ENCODE measurements at places on chromosomes 5 and 9.

DNA sequence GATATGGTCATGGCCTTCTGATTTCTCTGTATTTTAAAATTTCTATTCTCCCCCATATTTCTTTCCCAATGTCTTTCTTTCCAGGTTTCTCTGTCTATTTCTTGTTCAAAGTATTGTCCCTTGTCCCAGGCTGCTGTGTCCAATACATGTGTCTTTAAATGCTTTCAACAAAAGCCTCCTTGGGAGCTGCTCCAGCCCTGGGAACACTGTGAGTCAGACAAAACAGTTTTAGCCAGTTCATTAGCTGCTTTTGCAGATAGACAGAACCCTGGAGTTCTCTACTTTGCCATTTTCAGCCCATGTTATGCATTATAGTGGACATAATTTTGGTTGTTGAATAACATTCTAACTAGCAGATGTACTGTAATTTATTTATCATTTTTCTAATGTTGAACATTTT is 20.5 kb upstream of the JAK2 start:
- DNase-seq, result no peak

DNA sequence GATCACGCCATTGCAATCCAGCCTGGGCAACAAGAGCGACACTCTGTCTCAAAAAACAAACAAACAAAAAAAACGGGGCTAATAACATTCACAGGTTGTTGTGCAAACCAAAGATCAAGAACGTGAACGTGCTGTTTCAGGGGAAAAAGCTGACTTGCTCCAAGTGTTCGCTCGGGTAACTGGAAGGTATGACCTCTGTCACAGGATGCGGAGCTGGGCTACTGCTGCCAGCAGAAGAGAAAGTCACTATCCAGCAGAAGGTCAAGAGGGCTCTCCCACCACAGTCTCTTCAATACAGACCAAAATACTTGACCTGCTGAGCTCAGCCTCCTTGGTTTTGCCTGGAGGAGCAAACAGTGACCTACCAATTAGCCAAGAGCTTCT is 59.7 kb downstream of the ABCA1 start:
- no peak for DNase-seq

DNA sequence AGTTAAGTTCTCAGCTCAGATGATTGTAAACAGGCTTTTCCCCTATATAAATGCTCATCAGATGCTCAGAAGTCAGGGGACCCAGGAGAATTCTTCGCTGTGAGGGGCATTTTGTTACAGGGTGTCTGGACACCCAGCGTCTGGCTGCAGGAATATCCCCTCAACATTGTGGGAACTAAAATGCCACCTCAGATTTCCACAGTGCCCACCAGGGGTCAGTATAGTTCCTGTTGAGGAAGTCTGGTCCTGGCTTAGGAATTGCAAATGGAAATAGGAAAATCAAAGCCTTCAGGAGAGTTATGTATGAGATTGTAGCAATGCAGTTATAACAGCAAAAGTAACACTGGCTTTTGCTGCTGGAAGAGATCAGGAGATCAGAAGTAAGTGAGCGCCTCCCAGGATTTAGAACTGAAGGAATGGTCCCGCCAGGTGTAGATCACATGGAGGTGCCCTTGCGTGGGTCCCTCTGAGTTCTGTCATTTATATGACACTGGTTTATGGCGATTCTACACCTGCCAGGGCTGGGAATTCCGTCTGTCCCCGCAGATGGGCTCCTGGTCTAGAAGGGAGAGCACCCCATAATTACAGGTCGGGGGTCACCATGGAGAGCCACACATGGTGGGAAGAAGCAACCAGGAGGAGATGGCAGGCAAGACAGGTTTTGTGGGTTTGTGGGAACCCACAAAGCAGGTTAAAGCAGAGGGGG is 47.1 kb upstream of the CTSL start:
- peak; percentile 72 for DNase-seq

DNA sequence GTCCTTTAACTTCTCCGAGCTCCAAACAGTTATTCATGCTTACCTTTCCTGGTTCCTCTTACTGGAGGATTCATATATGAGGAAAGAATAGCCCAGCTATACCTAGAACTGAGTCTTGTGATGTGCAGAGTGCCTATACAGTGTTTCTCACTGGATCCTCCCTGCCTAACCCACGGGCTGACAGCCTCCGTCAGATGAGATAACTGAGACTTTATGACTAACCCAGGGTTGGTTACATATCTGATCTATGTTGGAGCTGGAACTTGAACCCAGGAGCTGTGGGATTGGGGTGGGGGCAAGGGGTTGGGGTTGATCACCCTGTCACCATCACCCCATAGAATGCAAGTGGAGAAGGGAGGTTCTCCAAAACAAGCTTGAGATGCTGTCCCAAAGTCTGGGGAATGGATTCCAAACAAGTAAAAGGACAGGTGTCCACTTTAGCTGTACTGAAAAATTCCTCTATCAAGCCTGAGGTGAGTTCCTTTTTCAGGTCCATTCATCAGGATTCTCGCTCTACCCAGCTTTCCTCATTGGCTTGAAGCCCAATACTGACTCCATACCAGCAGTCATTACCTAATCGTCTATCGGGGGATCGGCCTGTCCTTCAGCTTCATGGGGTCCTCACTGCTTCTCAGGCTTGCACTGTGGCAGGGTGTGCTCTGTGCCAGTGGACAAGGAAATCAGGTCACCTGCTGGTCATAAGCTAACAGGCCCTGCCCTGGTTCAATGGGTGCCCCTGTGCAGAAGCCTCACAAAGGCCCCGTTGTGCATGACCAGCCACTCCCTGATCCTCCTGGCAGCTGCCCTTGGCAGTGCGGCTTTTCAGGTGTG is 100.6 kb downstream of the ARHGAP26 start:
- no peak for DNase-seq

GRCh38 chr5:72691751-72692150 is 124.7 kb upstream of the TNPO1 start:
- no peak for DNase-seq

DNA sequence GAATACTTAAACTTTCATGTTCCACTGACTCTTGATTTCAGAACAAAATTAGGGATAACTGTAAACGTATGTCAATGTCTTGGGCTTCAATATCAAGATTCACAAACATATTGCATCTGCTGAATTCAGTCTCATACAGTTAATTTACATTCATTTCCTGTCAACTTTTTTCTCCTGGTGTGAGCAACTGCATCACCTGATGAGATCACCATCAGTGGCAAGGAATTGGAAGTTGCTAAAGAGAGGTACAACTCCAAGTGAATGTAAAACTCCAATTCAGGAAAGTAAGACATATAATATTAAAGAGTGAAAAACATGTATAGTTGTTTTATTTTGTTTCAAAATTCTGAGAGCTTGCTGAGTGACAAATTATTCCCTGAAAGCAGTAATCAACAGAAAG is 1336.2 kb upstream of the C9orf72 start:
- DNase-seq, result no peak

GRCh38 chr5:151745071-151745705 is 13.2 kb downstream of the ATOX1 start:
- DNase-seq, result no peak

GRCh38 chr9:4126996-4127395 is 172.9 kb downstream of the GLIS3 start:
- DNase-seq, result no peak

GRCh38 chr5:79886456-79886855 is 104.6 kb downstream of the MTX3 start:
- DNase-seq, result no peak

GRCh38 chr5:171313481-171314206 is 4.6 kb downstream of the TLX3 start:
- no peak for DNase-seq

DNA sequence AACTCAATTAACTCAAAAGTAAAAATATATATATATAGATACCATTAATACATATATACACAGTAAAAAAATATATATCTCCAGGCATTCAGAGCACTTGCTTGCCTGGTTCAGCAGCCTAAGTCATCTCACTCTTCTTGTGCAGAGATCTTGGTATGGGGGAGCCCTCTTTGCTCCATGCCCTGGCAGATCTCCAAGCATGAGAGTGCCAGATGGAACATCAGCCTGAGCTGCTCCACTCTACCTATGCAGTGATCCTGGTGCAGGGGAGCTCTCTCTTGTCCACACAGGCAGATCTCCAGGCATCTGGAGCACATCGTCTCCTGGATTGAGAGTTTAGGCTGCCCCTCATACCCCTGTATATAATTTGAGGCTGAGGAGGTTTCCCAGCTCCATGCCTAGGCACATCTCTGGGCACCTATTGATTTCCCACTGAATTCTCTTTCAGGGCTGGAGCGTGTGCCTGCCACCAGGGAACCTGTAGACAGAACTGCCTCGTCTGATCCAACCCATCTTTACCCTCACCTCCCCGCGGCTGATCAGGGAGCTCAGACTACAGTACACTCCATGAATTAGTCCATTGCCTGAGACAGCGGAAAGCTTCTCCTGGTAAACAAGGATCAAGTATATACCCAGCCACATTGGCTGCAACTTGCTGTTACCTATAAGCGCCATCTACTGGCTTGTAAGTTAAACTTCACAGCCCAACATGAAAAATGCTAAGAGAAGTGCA is 342.4 kb upstream of the GRIA1 start:
- no peak for DNase-seq

DNA sequence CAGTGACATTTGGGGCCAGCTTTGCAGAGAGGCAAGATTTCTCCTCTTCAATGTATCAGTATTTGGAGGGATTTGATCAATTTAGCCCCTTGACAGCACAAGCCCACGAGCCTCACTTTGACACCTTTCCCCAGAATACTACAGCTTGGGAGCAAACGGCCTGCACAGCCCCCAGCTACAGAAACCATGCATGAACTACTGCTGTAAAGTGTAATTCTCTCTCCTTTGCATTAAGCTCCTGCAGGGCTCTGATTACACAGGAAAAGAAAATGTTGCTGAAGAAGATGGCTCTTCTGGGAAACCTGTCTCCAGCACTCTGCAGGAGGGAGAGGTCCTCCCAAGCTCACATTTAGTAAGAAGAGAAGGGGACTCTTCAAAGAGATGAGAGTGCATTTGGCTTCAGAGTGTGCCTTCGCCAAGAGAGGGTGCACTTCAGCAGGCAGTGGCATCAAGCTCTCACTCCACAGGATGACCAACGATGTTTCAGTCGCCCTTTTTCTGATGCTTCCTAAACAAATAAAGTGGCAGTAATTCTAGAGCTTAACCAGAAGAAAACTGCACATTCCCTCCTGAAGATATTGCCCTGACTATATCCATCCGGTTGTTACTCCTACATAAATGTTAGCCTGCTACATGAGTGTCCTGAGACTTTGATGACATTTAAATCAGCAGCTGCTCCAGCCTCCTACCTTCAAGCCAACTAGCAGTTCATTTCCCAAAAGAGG is 272.2 kb downstream of the AUH start:
- DNase-seq, result no peak

GRCh38 chr5:171462928-171463861 is 43.7 kb downstream of the FGF18 start:
- no peak for DNase-seq

DNA sequence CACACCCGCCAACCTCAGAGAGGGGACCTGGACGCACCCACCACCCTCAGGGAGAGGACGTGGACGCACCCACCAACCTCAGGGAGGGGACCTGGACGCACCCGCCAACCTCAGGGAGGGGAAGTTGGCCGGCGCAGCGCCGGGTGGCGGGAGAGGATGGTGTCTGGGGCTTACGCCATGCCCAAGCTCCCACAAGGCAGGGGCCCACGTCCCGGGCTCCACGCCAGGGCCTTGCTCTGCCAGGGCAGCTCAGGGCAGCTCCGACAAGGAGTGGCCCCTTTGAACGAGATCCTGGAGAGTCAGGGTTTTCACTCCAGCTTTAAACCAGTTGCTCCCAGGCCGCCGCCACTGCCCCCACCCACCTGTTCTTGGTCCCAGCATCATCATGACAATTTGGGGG is 32.2 kb upstream of the SLC12A7 start:
- no peak for DNase-seq

- DNase-seq, result peak; percentile 76
Observed at GRCh38 chr9:128689820-128690683, 1.0 kb downstream of the SET start.

DNA sequence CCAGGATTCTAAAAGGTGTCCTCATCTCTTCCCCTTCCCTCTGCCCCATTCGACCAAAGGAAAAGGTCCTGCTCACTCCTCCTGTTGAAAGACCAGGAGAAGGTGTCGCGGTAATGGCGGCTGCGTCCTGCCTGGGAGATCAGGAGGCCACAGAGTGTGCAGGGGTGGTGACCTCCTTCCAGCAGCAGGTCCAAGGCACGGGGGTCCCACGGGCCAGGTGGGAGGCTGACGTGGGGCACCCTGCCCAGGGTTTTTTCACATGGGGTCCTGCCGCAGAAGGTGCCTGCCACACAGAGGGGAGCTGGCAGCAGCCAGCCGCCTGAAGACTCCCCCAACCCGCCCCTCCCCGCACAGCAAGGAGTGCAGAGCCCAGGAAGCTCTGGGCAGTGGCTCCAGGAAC is 22.2 kb upstream of the ADAMTS2 start:
- DNase-seq, result no peak

DNA sequence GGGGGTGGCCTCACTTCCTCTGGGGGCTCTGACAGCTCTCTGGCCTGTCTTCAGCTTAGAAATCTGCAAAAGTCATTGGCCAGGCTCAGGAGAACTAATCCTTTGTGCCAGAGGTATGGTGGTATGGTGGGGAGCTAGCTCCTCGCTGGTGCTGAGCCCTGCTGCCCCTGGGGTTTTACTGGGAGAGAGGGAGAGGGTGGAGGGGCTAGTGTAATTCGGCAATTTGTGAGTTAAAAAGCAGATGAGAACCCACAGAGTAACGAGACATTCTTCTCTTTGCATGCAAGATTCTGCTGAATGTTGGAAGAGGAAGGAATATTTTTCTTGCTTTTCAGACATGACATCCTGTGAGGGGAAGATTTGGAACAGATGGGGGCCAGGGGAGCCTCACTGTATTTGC is 65.5 kb upstream of the SPRY4 start:
- DNase-seq, result no peak

DNA sequence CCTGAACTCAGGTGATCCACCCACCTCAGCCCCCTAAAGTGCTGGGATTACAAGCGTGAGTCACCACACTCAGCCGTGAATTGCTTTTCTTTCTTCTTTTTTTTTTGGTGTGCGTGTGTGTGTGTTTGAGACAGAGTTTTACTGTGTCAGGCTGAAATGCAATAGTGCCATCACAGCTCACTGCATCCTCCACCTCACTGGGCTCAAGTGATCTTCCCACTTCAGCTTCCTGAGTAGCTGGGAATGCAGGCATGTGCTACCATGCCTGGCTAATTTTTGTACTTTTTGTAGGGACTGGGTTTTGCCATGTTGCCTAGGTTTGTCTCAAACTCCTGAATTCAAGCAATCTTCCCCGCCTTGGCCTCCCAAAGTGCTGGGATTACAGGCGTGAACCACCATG is 113.7 kb upstream of the HAPLN1 start:
- DNase-seq, result no peak

Measured in right hindlimb (tissue), 1 donor.